Panc1 (cell line): ENCODE measurements at places on chromosomes 4 and X.

- DNase-seq = no peak
These were observed 188.5 kb upstream of the STS start for GRCh38 chrX:6959006-6959405.

- DNase-seq = no peak
These were observed 76.7 kb downstream of the LRBA start for GRCh38 chr4:150938417-150938816.

- no peak for DNase-seq
These were observed 444.7 kb downstream of the PCDH10 start for GRCh38 chr4:133593764-133594163.

DNA sequence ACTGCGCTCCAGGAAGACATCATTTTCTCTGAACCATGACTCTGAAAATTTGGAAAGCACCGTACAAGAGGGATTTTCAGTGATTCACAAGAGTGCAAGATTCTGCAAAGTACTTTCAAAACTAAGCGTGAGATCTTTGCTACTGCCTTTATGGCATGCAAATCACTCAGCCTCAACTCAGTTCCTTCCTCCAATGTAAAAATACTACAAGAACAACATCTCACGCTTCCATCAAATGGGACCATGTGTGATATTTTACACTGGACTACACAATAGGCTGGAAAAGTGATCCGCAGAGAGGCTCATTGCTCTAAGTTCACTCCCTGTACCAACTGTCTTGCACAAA, 674 bp upstream of the IL15 start:
- no peak for DNase-seq

- DNase-seq = no peak
These were observed 126.5 kb downstream of the REELD1 start for GRCh38 chr4:146340798-146341197.

- no peak for DNase-seq
These were observed 133.3 kb downstream of the COL25A1 start for GRCh38 chr4:109169170-109169569.

GRCh38 chr4:14783011-14783877, 219.0 kb upstream of the CPEB2 start:
- no peak for DNase-seq
